ENCODE measurements at places on chromosomes 4 and X. TPM values are rescaled to one million over a fixed set of nuclear protein-coding genes. Genes with fewer than 3 reads are reported as not detected.

- DNase-seq, result no peak
These were observed 1.2 kb downstream of the PRKX start for GRCh38 chrX:3712051-3712869.

DNA sequence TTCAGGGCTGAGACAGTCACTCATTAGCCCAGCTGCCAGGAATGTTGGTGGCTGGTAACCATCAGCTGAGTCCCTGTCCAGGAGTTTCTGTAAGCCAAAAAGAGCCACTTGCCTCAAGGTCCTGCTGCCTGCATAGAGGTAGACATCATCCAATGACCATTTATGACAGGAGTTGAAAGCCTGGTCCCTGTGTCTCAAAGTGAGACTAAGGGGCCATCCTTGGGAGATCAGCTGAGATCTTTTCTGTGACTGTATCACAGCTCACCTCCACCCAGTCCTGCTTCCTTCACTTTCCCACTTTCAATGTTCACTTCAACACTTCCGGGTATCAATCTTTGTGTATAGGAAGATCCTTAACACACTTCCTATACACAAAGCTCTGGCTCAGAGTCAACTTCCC is 28.4 kb upstream of the MAOA start:
- no peak for DNase-seq

- no peak for DNase-seq
These were observed 10.8 kb downstream of the FTHL17 start for GRCh38 chrX:31061091-31061490.

DNA sequence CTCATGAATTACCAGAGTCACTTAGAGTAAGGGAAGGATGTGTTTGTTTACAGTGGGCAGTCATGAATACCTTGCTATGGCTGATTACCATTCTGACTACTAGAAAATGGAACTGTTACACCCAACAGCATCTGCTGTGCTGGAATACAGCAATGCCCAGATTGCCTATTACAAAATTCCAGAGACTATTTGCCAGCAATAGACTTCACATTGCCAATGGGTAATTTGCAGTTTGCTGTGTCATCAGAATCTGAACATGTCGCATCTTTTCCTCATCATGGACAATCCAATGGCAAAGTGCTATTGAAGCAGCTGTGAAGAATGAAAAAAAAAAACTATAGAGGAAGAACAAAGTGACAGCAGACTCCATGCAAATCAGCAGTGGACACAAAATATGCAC is 356.6 kb downstream of the CXXC4 start:
- DNase-seq, result no peak

GRCh38 chr4:91758487-91758886 is 545.3 kb upstream of the GRID2 start:
- no peak for DNase-seq

DNA sequence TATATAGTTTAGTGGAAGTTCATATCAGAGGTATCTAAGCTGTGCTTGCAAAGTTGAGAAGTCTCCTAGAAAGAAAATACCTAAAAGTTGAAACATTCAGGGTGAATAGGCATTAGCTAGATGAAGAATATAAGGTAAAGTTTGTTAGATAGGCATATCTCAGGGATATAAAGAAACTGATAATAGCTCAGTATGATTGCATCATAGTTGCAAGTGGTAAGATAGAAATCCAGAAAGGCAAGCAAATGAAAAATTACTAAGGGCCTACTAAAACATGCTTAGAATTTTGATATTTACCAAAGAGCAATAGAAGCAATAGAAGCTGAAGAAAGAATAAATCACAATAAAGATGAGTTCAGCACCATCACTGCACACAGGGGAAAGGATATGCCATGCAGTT is 610.0 kb upstream of the ADGRL3 start:
- DNase-seq, result no peak

GRCh38 chr4:133270021-133270570 is 121.0 kb downstream of the PCDH10 start:
- DNase-seq, result peak; percentile 5

DNA sequence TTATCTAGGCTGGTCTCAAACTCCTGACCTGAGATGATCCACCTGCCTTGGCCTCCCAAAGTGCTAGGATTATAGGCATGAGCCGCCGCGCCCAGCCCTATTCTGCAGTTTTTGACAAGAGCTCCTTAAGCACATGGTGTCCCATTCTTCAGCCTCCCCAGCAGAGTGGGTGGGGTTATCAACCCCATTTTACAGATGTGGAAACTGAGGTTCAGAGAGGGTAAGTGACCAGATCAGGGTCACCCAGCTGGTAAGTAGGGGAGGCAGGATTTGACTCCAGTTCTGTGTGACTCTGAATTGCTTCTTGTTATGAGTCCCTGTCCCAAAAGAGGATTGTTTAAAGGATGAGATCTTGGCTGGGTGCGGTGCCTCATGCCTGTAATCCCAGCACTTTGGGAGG is 14.5 kb downstream of the MAN2B2 start:
- no peak for DNase-seq

DNA sequence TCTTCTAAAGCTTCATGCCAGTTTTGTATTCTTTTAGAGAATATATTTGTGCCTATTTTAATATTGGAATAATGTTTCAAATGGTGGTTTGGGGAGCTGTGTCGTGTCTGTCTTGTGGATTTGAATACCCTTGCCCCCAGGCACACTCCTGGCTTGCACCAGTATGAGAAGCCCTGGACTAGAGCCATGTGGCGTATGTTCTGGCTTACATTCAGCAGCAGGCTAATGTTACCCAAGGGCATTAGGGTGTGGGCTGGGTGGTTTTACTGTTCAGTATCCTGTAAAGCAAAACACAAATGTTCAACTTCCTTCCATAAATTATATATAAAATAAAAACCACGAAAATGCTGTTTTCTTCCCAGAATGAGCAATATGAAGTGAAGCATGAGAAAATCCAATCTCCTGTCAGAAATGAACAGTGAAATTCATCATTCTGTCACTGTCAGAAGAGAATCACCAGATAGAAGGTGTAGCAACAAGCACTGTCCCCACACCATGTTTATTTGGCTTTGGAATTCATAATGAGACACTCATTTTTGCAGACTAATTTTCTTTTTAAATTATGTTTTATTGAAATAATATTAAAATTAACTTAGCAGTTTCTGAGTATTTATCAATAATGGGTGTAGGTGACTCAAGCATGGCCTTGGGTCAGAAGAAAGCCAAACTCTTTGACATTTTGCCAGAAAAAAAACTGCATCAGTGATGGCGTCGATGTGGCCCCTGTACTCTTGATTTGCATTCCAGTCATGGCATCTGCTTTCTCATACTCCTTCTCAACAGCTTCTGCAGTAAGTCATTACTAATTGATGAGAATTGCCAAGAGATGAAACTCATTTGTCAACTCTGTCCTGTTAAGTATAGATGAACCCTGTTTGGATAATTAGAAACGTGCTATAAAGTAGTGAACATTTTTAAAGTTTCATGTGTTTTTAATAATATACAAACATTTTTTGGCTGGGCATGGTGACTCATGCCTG is 43.8 kb downstream of the WWC2 start:
- no peak for DNase-seq

GRCh38 chr4:142549726-142550463 is 296.2 kb downstream of the INPP4B start:
- no peak for DNase-seq

DNA sequence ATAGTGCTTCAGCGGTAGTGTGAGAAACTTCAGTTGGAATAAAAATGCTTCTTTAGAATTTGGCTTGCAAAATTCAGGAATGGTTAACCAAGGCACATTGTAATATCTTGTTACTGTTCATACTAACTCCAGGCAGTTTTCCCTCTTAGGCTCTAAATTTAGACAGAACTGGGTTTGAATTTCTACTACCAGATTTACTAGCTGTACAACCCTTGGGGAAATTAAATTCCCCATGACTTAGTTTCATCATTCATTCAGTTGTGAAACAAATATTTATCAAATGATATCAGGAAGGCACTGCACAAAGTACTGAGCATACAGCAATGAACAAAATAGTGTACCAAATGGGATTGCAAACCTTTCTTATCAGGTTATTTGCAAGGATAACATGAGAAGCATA is 135.0 kb upstream of the IL15 start:
- DNase-seq, result no peak

DNA sequence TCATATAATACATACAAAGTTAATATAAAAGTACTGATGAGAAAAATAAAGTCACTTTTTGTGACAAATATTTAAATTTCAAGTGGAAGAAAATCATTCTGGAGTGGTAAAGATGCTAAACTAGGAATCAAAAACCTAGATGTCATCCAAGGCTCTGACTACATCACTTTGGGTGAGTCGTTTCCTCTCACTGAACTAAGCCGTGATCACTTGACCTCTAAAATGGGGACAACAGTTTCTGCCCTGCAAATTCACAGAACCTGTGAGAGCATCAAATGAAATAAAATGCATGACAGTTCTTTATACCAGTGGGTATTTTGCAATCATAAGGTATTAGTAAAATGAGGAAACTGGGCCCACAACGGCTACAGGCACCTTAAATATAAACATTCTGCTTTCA is 63.8 kb downstream of the PRDM5 start:
- no peak for DNase-seq

DNA sequence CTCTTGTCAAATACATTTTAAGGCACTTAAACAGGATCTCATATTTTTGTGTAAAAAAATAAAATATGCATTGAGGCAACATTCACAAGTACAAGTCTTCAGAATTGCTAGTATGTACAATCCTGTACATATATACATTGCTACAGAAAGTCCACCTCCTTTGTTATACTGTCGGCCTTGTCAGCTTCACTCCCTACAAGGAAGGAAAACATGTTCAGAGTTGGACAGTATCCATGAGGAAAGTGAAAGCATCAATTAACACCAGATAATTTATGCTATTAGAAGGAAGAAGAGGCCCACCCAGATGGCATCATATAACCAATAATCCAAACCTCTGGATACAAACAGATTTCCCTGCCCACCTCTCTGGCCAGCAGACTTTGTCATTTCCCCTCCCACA is 42.0 kb downstream of the REELD1 start:
- DNase-seq, result no peak

DNA sequence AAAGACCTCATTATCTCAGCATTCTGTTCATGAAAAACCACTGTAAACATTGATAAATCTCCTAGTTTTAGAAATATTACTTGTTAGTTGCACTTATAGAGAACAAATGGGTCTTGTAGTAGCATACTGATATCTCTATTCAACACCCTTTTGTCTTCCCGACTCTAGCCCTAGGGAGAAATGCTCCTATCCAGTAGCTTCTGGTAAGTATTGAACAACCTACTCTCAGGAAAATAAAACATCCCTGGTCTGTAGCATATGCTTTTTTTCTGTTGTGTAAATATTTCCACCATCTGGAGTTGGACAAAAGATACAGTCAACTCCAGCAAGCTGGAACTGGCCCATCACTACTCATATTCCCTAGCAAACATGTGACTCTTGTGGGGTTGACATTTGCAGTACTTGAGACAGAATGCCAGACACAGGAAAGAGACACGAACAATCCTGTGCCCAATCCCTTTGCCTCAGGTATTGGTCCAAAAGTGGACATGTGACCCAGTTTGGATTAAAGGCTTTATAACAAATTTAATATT is 188.2 kb downstream of the GC start:
- no peak for DNase-seq

- DNase-seq, result no peak
These were observed 111.4 kb upstream of the LIMCH1 start for GRCh38 chr4:41426539-41426938.

GRCh38 chr4:37540486-37540885 is 145.7 kb downstream of the RELL1 start:
- no peak for DNase-seq

- no peak for DNase-seq
These were observed 29.3 kb upstream of the PTPN13 start for GRCh38 chr4:86564795-86565194.

GRCh38 chr4:177487977-177488376 is 45.7 kb upstream of the AGA start:
- no peak for DNase-seq

DNA sequence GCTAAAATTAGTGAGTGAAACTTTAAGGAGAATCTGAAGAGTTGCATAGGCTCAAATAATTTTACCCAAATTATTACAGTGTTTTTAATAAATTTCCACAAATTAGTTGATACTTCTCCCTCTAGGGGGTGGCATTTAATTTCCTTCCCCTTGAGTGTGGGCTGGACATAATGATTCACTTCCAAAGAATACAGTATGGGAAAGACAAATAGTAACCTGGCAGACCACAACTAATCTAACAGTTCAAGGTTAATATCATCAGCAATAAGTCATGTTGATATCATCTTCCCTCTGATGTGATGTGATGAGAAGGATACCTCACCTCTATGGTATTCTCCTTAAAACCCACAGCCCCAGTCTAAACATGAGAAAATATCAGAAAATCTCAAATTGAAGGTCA is 15.5 kb downstream of the PFKFB1 start:
- DNase-seq, result no peak

- no peak for DNase-seq
These were observed 328.3 kb downstream of the GPAT3 start for GRCh38 chr4:83864097-83864817.

DNA sequence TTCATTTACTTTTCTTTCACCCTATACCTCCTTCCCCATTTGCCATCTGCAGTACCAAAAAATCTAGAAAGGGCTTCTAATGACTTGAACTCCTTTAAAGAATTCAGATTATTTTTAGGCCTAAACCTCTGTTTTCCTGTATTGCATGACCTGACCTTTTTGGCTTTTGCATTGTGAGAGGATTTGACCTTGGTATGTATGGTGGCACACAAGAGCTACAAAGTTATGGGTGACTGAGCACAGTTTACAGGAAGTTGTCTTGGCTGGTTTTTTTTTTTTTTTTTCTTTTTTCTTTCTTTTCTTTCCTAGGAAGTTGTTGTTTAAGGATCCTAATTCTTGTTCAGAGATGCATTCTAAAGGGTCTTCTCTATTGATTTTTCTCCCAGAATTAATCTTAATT is 32.0 kb upstream of the MTMR8 start:
- DNase-seq, result no peak

DNA sequence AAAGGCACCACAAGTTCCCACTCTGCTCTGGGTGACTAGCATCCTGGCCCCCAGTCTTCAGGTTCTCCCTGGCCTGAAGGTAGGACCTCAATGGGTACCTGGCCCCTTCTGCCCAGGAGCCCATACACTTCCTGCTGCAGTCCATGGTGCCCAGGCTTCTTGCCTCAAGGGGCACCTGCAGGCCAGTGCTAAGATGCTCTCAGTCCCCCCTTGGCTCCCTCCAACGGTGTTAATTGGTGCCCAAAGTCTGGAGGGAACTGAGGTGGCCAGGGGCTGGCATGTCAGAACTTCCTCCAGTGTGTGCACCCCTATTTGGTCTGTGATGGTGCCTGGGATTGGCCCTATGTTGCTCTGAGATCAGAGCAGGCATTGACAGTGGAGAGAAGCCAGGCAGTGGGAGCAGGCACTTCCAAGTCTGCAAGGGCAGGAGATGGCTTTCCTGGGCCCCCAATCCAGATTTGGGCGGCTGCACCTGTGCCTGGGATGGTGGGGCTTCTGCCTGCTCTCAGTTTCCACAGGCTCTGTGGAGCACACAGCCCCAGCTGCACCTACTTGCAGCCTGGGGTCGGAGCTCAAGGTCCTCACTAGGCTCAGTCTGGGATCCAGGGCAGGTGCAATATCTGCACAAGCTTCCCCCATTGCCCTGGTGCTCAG is 301.6 kb downstream of the FAM47B start:
- DNase-seq, result no peak

The LINC00632 gene
- 3.7 TPM for polyA plus RNA-seq

The VEGFD gene
- 0.61 TPM for polyA plus RNA-seq

The AKAP14 gene
- not detected for polyA plus RNA-seq

The CT45A5 gene
- polyA plus RNA-seq, result not detected

The ENPEP gene
- polyA plus RNA-seq, result 158 TPM
